ENCODE measurements at places on chromosomes 3 and 15.

GRCh38 chr3:170724599-170725280, 138.9 kb upstream of the SLC7A14 start:
- peak; percentile 94 for DNase-seq

DNA sequence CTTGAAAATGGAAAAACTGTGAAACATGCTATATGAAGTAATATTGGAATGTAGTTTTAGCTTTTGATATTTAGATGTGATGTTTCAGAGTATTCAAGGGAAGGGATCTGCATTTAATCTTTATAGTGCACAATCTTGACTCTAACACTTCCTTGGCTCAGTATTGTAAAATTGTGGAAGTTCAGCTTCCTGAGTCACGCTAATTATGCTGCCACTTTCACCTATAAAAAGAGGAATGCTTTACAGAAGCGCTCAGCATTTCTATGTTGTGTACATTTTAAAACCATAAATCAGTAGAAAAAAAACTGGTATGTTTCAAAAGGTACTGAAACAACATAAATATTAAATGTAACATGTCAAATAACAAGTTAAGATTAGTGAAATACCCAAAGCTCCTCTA, 32.6 kb downstream of the SERPINI2 start:
- no peak for DNase-seq

GRCh38 chr15:46177219-46177618, 542.4 kb downstream of the SQOR start:
- DNase-seq = no peak

DNA sequence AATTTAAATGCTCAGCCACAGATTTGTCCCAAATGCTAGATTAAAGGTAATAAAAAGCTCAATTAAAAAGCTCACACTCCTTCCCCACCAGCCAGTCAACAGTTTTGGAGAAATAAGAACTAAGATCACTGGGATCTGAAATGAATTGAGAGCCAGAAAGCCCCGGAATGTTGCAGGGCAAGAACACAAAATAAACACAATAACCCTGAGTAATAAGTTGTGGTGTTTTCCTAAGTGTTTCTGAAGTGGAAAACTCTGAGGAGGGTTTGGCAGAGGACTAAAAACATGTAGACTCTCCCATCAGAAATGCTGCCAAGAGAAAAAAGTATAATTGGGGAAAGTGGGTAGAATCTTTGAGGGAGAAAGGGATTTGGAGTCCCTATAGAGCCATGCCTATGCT, 127.8 kb downstream of the ABI3BP start:
- peak; percentile 79 for DNase-seq

DNA sequence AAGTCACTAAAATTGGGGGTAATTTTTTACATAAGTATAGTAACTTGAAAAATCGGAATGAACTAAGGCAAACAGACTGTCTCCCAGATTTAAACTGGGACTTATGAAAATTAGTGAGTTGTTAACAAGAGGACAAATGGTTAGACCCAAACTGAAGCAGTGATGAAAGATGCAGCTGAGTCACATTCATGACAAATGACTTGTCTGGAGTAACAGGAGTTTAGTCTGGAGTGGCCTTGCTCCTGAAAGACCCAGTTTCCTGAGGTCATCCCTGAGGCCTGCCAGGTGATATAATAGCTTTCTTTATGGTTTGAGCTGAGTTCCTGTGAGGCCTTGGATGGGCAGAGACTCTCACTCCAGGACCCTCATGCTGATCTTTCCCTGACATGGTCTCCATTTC, 9.6 kb upstream of the CTDSPL start:
- DNase-seq = no peak

GRCh38 chr3:71026634-71027578, 556.6 kb downstream of the FOXP1 start:
- no peak for DNase-seq

DNA sequence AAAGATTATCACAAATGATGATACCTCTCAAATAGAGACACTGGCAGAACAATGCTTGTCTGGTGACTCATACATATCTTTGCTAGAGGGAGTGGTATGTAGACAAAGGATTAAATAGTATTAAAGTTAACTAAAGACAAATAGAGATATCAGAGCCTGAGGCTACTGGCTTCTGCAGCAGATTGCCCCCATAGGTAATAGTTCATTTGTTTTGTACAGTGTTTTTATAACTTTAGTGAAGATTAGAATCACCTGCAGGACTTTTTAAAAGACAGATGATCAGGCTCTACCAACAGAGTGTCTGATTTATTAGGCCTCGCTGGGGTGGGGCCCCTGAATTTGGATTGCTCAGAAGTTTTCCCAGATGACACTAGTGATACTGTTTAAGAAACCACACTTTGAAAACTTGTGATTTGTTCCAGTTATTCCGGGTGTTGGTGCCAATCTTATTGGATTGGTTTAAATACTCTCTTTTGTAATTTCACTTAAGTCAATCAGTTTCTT, 96.4 kb downstream of the NAALADL2 start:
- peak; percentile 67 for DNase-seq

DNA sequence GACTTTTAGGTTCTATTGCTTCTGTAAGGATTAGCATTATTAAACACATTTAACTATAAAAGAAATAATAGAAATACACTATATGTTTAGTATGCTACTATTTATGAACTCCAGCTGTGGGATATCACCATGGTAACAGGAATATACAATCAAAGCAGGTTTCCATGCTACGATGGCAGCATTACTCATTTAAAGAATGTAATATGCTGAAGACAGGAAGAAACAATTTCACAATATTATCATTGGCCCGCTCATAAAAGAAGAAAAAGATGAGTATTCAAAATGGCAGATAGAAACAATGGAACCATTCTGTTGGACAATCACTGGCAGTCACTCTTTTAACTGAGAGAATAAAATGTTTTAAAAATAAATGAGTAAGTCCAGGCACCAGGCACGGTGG, 153.4 kb downstream of the CBLB start:
- peak; percentile 88 for DNase-seq

GRCh38 chr3:187782006-187782405, 36.7 kb upstream of the BCL6 start:
- no peak for DNase-seq

GRCh38 chr3:10666621-10667020, 149.4 kb upstream of the SLC6A11 start:
- no peak for DNase-seq

GRCh38 chr15:89401631-89402517, 67.2 kb upstream of the POLG start:
- peak; percentile 11 for DNase-seq

GRCh38 chr3:153903430-153903829, 217.8 kb upstream of the ARHGEF26 start:
- DNase-seq = no peak

GRCh38 chr3:170767576-170767941, 102.4 kb downstream of the RPL22L1 start:
- no peak for DNase-seq

DNA sequence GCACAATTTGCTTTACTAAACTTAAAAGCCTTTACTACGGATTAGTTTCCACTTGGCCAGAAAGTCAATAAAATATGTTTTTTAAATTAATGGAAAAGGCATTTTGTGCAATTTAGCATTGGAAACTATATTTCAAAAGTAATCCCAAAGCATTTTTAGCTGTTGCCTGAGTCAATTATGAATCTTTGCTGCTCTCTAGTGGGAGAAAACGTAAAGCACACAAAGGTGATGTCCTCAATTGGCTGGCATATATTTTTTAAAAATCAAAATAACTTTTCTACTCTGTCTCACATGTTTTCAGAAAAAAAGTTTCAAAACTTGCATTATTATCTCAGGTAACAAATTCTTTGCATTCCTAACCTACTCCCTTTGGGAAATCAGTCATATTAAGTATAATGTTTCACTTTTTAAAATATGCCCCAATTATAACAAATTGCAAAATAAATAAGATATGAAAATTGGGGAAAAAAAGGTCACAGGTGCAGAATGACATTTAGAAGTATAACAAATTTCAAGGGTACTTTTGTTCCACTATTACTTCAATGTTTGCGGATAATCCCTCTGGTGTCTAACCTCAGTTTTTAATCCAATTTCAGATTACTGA, 47.2 kb upstream of the TEX55 start:
- DNase-seq = peak; percentile 24

DNA sequence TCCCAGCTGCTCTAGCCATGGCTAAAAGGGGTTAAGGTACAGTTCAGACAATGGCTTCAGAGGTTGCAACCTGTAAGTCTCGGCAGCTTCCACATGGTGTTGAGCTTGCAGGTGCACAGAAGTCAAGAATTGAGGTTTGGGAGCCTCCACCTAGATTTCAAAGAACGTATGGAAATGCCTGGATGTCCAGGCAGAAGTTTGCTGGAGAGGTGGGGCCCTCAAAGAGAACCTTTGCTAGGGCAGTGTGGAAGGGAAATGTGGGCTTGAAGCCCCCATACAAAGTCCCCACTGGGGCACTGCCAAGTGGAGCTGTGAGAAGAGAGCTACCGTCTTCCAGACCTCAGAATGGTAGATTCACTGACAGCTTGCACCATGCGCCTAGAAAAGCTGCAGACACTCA, 73.7 kb downstream of the STT3B start:
- DNase-seq = no peak

DNA sequence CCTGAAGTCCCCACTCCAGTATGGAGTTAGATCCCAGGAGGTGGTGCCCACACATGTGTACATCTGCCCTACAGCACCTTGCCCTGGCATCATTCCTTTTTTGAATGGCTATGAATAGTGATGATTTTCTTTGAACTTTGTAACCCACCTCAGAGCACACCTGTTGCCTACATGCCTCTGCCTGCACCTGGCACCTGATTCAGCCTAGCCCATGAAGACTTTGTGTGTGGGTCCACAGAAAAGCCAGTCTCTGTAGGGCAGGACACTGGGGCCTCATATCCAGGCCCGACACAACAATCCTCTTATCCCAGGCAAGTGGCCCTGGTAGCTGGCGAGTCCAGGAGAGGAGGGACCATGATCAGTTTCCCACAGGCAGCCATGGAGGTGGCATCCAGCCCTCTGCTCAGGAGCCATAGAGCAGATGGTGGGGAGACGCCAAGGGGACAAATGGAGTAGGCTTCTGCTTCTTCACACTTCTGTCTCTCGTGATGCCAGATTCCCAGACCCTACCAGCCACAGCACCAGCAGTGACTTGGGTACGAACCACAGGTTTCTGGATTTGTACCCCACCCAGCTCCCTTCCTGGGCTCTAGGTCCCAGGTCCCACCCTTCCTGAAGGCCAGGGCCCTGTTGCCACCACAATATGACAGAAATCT, 230.7 kb downstream of the UACA start:
- DNase-seq = no peak

GRCh38 chr15:70494517-70494851, 268.9 kb downstream of the UACA start:
- DNase-seq = no peak

DNA sequence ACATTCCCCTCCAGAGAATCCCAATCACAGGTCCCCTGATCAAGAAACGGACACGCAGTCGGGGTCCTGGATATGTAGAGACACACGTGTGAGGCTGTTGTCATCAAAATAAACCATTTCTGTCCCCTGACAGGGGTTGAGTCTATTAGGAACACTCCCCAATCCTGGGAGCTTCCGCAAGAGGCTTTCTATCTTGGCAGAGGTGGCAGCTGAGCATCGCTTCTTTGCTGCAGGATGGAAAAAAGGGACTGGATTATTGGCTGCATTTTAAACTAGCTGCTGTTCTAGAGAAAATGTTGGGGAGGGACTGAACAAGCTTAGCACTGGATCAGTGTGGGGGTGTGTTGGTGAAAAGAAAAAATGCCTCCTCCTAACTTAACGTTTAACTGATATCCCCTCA, 2.5 kb upstream of the CNTN4 start:
- no peak for DNase-seq

GRCh38 chr3:134332344-134332743, 41.9 kb downstream of the AMOTL2 start:
- no peak for DNase-seq

DNA sequence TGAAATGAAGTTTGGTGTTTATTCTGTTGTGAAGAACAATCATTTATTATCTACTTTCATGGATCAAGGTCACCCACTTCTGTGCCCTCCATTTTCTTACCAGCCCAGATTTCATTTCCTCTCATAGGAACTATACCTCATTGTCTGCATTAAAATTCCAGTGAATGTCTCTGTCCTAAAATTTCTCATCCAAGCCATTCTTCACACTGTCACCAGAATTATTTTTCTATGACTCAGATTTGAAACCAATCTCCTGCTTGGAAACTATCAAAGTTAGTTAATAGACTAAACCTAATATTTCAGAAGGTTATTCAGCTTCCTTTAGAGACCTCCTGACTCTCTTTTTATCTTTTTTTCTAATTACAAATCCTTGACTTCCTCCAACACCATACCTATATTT, 364.1 kb upstream of the CBLB start:
- no peak for DNase-seq

GRCh38 chr3:4224331-4224730, 78.8 kb upstream of the SETMAR start:
- DNase-seq = no peak

- no peak for DNase-seq
Observed at GRCh38 chr3:43159131-43159875, 53.4 kb upstream of the POMGNT2 start.

DNA sequence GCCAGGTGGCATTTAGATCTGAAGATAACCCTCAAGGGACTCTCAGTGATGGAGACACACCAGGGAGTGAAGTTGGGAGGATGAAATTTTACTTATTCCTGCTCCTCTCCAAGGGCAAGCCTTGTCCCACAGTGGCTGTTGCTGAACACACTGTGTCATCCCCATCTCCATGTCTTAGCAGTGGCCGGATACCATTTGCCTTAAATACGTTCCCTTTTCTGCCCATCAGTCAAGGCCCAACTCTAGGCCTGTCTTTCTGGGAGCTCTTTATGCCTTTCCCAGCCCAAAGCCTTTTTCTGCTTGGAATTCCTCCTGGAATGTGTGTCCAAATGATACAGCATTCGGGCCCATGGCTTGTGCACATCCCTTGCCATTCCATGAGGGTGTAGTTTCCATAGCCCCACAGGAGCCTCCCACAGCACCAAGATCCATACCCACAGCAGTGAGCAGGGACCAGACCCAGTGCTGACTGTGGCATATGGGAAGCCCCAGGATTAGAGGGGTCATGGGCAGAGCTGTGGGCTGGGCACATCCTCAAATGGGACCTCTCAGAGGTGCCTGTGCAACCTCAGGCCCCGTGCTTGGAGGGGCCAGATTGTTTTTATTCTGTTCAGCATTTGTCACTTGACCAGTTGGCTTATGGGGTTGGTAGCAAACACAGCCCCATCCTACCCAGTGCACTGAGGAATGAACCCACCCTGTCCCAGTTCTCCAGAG, 63.7 kb upstream of the PRR23C start:
- no peak for DNase-seq

DNA sequence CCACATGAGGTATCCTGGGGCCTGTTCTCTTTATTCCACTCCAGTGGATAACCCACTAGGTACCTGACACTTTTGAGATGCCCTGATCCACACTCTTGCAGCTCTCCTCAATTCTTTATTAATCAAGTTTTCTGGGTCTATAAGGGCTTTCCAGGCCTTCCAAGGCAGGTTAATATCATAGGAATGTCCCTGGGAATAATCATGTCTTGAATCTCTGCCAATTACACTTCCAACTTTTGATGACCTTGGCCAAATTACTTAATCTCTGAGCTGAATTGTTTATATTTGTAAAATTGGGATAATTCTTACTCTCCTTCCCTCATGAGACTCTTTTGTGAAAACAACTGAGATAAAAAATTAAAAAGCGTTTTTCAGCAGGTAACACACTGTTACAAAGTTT, 881.7 kb downstream of the MCTP2 start:
- DNase-seq = no peak

Data from fibroblast of gingiva (primary cell).